ENCODE measurements at places on chromosomes 7 and 10.

- DNase-seq, result no peak
These were observed 50.3 kb upstream of the SDK1 start for GRCh38 chr7:3250725-3251124.

- peak; percentile 80 for DNase-seq
These were observed 15.8 kb upstream of the BNIP3 start for GRCh38 chr10:131997366-131998049.

- no peak for DNase-seq
These were observed 139.9 kb downstream of the CCDC71L start for GRCh38 chr7:106520962-106521514.

- DNase-seq, result no peak
These were observed 138.4 kb downstream of the BAMBI start for GRCh38 chr10:28815681-28816080.

DNA sequence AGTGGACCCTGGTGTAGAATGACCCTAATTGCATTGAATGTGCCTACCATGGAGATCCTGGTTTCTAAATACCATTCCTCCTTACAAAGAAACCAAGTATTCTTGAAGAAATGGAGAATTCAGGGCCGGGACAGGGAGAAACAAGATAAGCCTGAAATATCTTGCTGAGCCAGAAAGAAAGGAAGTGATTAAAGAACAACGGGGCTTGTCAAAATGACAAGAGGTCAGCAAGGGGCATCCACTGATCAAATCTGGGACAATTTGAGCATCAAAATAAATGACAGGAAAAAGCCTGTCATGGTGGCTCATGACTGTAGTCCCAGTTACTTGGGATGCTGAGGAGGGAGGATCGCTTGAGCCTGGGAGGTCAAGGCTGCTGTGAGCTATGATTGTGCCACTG, 8.1 kb downstream of the ABHD11 start:
- DNase-seq, result no peak

GRCh38 chr7:88339195-88339922, 32.7 kb upstream of the STEAP4 start:
- no peak for DNase-seq

- no peak for DNase-seq
These were observed 40.9 kb downstream of the ITIH5 start for GRCh38 chr10:7625836-7626235.

DNA sequence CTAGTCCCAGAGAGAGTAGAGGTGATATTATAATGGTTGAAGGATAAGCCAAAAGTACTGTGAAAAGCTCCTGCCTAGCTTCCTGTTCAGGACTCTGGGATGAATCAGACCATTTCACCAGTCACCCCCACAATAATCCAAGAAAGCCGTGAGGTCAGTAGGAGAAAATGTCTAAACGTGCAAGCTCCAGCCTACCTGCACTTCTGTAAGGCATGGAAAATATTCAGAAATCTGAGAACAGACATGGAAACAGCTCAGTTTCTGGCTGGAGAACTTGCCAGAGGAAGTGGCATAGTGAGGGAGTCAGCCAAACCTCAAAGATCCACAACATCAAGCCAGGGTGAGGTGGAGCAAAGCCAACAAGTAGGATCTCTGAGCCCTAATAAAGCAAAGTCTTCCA, 58.2 kb downstream of the ELAPOR2 start:
- no peak for DNase-seq

GRCh38 chr7:50303335-50304128, 984 bp upstream of the IKZF1 start:
- peak; percentile 52 for DNase-seq

GRCh38 chr7:111750878-111751277, 188.6 kb upstream of the IMMP2L start:
- DNase-seq, result no peak

DNA sequence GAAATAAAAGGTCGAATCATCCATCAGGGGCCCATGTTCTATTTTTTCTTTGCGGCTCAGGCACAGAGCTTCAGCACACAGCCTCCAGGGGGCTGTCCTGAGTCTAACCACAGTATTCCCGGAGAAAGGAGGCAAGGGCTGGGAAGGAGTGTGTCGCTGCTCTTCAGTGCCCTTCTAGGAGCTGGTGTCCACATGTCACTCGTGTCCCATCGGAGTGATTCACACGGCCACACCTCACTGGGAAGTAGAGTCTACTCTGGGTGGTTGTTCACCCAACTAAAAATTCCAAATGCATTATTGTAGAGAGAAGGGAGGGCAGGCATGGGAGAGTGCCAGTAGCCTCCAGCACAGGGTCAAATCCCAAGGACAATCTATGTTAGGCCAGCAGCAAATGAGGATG, 114.8 kb upstream of the LANCL2 start:
- no peak for DNase-seq

- no peak for DNase-seq
These were observed 31.5 kb downstream of the EGFR start for GRCh38 chr7:55050281-55050680.

DNA sequence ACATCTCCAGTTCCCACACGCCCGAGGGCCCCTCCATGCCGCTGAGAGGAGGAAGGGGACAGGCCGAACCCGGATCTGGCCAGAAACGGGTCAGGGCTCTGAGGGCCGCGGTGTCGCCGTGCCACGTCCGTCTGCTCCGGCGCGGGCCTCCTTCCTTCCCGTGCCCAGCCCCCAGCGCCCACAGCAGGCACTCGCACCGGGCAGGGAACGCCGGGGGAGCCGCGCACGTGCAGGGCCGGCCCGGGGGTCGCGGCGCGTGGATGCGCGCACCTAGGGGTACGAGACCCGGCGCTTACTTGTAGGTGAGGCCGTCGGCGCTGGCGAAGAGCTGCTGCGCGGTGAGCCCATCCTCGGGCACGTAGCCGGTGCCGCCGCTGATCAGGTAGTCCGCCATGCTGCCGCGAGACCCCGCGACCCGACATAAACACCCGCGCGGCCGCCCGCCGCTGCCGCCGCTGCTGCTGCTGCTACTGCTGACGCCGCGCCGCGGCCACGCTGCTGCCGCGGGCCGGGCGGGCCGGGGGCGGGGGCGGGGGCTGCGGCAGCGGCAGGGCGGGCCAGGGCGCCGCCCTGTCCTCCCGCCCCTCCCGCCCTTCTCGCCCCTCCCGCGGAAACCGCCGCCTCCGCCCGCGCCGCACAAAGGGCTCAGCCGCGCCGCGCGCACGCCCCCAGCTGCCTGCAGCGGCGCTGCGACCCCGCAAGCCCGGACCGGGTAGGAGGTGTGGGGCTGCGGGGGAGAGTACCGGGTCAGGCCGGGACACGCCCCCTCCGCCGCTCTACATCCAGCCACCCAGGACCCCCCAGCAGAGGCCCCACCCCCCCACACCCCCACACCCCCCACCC, 4.1 kb downstream of the IMPDH1 start:
- DNase-seq, result peak; percentile 73

GRCh38 chr7:137388916-137389315, 45.4 kb upstream of the PTN start:
- no peak for DNase-seq

DNA sequence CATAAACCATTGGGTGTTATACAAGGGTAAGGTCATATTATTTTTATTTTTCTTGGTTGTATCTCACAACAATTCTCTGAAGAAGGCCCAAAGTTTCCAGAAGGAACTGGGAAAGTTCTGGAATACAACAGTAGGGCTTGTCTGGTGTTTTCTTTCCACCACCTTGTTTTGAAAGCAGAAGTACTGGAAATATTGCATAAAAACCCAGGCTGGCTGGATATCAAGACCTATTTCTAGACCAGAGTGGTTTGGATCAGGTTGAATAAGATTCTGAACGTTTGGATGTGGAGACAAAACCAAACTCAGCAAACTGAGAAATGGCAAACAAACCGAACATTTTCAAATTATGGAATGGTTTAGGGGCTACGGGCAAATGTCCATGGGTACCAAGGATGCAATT, 182.6 kb upstream of the FZD8 start:
- no peak for DNase-seq

DNA sequence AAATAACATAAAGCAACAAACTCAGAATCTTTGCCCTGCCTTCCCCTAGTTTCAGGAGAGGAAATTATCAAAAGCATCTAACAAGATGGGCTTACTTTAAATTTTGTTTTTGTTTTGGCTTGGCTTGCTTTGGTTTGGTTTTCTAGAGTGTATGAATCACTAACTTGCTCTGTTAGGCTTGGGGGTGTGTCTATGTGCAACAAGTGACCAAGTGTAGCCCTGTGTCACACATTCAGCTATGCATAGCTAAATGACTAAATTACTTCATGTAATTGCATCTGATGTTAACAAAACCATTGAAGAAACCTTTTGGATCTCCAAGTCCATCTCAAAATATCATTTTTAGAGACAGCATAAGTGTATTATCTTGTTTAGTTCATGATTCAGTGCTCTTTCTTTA, 251.0 kb downstream of the TFEC start:
- DNase-seq, result no peak

- DNase-seq, result no peak
These were observed 31.5 kb downstream of the PIK3AP1 start for GRCh38 chr10:96688789-96689188.

DNA sequence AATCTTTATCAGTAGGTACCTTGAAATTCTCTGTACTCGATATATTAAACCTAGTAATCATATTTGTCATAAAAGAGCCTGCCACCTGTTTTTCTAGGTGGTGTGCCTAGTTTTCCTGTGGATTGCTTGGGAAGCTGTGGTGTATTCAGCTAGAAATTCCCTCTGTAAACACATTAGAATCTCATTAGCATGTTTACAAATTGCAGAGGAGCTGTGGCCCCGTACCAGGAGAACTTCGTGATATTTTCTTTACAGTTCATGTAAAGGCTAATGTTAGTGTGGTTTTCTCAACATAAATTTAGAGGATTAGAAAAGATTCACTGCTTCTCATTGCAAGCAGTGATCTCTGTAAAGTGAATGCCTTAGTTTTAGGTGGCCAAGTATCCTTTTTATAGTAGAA, 144.7 kb downstream of the CCSER2 start:
- DNase-seq, result no peak

- no peak for DNase-seq
These were observed 2.2 kb downstream of the PVRIG start for GRCh38 chr7:100221767-100222444.

DNA sequence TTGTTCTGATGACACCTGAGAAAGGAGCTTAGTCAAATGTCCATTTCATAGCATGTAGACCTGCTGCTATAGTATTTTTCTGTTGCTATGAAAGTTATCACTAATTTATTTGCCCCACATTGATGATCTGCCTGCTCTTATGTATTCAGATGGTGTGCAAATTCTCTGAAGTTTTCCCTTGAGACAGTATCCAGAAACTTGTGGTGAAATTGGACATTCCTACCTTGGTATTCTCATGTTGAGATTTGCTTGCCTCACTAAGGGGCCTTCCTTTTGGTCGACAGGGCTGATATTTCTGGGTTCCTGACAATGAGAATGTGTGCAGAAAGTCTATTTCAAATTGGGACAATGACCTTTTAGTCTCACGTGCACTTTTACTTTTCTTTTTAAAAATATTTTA, 253.2 kb upstream of the FZD8 start:
- DNase-seq, result no peak

GRCh38 chr10:34705563-34705962, 109.5 kb downstream of the PARD3 start:
- DNase-seq, result no peak

DNA sequence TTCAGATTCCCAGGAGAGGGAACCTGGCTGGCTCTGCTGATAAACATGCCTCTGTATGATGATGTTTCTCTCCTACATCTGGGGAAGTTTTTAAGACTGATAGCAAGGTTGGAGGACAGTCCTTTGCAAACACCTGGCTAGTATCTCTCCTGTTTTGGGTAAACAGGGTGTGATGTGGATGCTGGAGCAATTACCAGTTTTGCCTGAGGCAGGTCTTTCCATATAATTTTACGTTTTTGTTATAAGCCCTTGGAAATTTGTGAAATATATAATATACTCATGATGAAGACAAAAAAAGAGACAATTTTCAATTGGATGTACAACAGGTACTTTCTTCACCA, 138.6 kb downstream of the ADAM22 start:
- no peak for DNase-seq

- DNase-seq, result no peak
These were observed 55.7 kb upstream of the GATA3 start for GRCh38 chr10:7998831-7999230.

GRCh38 chr10:44863344-44864047, 47.6 kb upstream of the TMEM72 start:
- DNase-seq, result no peak

DNA sequence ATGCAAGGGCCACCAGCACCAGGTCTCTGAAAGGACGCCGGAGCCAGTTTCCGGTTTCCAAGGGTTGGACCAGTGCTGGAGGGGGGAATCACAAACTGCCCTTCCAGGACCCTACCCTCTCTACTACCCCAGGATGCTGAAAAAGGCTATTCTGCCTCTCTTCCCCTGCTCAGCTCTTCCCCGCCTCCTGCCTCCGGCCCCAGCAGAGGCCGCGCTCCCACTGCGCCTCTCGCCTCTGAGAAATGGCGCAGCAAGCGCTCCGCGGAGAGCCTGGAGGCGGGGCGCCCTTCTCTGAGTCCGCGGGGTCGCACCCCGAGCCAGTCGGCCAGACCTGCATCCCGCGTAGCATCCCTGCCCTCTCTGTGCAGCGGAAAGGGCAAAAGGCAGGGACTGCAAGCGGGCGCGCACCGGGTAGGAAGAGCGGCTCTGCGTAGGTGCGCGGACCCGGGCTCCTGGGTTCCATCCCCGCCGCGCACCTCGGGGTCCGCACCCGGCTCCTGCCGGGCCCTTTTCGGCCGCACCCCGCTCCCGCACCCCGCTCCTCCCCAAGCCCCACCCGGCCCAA, 476 bp upstream of the RET start:
- peak; percentile 52 for DNase-seq

DNA sequence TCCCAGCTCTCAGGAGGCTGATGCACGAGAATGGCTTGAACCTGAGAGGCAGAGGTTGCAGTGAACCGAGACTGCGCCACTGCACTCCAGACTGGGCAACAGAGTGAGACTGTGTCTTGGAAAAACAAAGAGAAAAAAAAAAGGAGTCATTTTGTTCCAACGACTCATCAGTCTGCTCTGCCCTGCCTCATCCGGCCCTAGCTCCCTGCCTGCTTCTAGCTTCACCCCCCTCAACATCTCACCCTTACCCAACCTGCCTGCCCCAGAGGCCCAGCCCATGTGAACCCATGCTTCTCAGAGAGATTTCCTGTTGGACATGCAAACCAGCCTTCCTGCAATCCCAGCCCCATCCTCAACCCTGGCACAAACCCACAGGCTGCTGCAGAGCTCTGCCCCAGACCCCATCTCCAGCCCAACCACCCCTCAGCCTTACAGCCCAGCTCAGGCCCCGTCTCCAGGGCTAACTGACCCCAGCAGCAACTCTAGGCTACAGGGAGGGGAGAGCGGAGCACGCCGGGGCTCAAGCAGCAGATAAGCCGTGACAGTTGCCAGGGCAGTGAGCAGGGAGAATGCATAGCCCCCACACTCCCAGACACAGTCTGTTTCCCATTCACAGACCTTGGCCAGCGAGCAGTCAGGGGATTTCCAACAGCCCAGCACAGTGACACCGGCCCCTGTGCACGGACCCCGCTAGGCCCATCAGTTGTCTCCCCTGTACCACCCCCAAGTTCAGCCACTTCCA, 86.0 kb upstream of the KCTD7 start:
- peak; percentile 42 for DNase-seq

GRCh38 chr10:50595785-50596184, 28.0 kb downstream of the SGMS1 start:
- DNase-seq, result no peak
